ENCODE measurements at places on chromosomes 2 and 18. TPM values are rescaled to one million over a fixed set of nuclear protein-coding genes. Genes with fewer than 3 reads are reported as not detected.

GAL3ST2 gene
- total RNA-seq, result not detected

IL1RL1 gene
- 25.8 TPM for total RNA-seq

CMPK2 gene
- 3.6 TPM for total RNA-seq

DUSP19 gene
- total RNA-seq, result 1.5 TPM

SERPINE2 gene
- 177 TPM for total RNA-seq

UPP2 gene
- not detected for total RNA-seq

ZNF521 gene
- total RNA-seq, result 1.8 TPM

CTNNA2 gene
- total RNA-seq, result not detected

STEAP3 gene
- 5.0 TPM for total RNA-seq

HOXD12 gene
- not detected for total RNA-seq

FAM110C gene
- total RNA-seq, result not detected

NEURL3 gene
- not detected for total RNA-seq

TCF23 gene
- total RNA-seq, result under 0.01 TPM

SERPINB7 gene
- total RNA-seq, result not detected

SDC1 gene
- total RNA-seq, result 0.36 TPM

ANKRD30B gene
- not detected for total RNA-seq

CCDC150 gene
- 1.1 TPM for total RNA-seq

CRYBA2 gene
- total RNA-seq, result not detected

SERPINB13 gene
- not detected for total RNA-seq

EMX1 gene
- not detected for total RNA-seq

ABCB11 gene
- total RNA-seq, result 0.65 TPM

VWC2L gene
- not detected for total RNA-seq

FEV gene
- not detected for total RNA-seq

CNDP1 gene
- not detected for total RNA-seq

PCARE gene
- not detected for total RNA-seq

TMEM247 gene
- total RNA-seq, result not detected

NEU2 gene
- total RNA-seq, result not detected

GPR39 gene
- 0.90 TPM for total RNA-seq

B3GNT2 gene
- 18.3 TPM for total RNA-seq

SMIM21 gene
- total RNA-seq, result not detected

DYNAP gene
- not detected for total RNA-seq

HOXD4 gene
- total RNA-seq, result not detected

MTCL1 gene
- total RNA-seq, result 19.3 TPM

GLI2 gene
- 6.6 TPM for total RNA-seq

FNDC4 gene
- total RNA-seq, result 15.6 TPM

TMEM214 gene
- 43.7 TPM for total RNA-seq

CYTIP gene
- not detected for total RNA-seq

DNAJC5G gene
- total RNA-seq, result not detected

KCNK3 gene
- total RNA-seq, result under 0.01 TPM

KHK gene
- total RNA-seq, result not detected
